Stimulated activated CD4-positive, alpha-beta T cell treated with anti-CD3 and anti-CD28 coated beads, Interleukin-2, amount 100 ng/mL, for 24 hours (primary cell): ENCODE measurements at places on chromosomes 3 and 15.

GRCh38 chr15:64153480-64154367 lies 2.2 kb downstream of the SNX22 start:
- peak; percentile 95 for DNase-seq

DNA sequence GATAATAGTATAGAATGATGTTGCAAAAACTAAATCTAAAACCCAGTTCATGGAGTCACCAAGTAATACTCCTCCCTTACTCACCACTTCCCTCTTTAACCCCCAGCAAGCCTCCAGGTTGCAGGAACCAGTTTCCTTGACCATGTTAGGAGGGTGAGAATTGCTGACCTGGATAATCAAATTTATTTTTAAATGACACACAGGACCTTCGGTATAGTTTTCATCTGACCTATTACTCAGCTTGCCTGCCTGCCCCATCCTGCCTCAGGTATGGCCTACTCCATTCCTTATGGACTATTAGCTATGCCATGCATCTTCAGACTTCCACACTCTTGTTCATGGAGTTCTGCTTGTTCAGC lies 883 bp downstream of the RTP4 start:
- no peak for DNase-seq

DNA sequence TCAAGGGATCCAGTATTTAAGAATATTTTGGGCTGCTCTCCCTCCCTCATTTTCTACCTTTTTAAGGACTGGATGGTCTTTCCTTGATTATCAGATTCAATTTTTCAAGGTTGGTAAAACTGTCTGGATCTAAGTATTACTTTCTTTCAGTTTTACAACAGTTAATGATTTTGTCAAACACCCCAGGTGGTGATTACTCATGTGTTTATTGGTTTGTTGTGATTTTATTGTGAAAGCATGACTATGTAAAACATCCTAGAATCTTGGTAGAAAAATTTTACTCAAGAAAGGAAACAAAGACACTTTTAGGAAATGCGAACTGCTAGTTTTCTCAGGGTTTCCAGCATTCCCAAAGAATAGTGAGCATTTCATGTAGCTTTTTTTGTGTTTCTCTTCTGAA lies 7.3 kb downstream of the GTF2E1 start:
- DNase-seq, result no peak

GRCh38 chr3:37014620-37015019 lies 21.3 kb downstream of the MLH1 start:
- DNase-seq, result no peak

GRCh38 chr3:175270866-175271265 lies 411.7 kb downstream of the NAALADL2 start:
- no peak for DNase-seq

GRCh38 chr3:15325228-15325627 lies 7.2 kb downstream of the SH3BP5 start:
- no peak for DNase-seq

- no peak for DNase-seq
These were observed 61.3 kb downstream of the MYRIP start for GRCh38 chr3:39870706-39871105.

DNA sequence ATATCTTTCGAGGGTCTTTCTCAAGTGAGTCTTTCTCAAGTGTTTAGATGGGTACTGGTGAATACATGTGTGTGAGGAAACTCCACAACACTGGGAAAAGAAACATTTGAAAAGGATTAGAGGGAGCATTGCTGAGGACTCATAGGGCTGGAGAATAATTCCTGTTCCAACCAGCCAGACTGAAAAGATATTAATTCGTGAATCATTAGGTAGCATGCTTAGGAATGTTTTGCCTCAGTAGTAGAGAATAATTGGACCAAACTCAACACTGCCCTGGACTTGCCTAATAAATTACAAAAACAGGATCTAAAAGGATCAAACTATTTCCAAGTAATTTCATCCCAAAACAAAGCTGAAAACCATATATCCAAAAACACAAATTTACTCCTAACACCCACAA lies 17.3 kb downstream of the PP2D1 start:
- no peak for DNase-seq

- no peak for DNase-seq
These were observed 12.2 kb downstream of the CHST13 start for GRCh38 chr3:126536126-126536525.
